Fibroblast of skin of right biceps (primary cell): ENCODE measurements at places on chromosomes 5 and 9.

DNA sequence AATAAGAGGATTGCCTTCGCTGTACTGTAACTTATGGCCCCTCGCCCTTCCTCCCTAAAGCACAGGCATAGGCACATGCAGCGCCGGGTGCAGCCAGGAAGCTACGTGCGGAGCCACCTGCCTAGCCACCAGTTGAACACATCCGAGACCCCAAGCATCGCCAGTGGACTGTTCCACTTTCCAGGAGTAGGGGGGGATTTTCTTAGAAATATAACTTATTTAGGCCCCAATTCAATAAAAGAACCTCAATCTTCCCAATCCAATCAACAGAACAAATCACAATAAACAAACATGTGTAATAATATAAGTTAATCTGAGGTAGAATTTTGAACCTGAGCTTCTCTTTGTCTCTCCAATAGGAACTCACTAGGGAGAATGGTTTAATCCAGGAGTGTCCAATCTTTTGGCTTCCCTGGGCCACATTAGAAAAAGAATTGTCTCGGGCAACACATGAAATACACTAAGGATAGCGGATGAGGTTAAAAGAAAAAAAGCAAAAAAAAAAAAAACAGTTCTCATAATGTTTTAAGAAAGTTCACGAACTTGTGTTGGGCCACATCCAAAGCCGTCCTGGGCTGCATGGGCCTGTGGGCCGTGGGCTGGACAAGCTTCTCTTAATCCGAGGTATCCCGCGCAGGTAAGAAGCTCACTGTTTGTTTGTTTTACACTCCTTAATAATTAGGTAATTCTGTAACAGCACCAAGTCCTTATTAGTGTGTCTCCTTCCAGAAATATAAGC is 22.0 kb upstream of the NIPBL start:
- DNase-seq, result no peak

GRCh38 chr9:134435550-134436378 is 109.5 kb downstream of the RXRA start:
- DNase-seq, result no peak

DNA sequence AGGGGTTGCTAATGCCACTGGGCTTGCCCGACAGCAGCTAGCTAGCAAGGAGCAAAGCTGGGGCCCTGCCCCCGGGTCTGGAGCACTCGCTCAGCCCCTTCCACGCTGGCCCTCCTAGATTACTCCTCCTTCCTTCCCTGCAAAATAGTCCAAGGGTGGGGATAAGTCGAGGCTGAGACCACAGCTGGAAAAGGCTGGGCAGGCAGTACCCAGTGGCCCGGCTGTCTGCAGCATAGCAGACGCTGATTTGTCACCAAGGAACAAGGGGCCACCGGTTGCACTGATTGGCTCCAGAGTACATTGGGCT is 73.9 kb downstream of the ADAMTS2 start:
- DNase-seq, result no peak

DNA sequence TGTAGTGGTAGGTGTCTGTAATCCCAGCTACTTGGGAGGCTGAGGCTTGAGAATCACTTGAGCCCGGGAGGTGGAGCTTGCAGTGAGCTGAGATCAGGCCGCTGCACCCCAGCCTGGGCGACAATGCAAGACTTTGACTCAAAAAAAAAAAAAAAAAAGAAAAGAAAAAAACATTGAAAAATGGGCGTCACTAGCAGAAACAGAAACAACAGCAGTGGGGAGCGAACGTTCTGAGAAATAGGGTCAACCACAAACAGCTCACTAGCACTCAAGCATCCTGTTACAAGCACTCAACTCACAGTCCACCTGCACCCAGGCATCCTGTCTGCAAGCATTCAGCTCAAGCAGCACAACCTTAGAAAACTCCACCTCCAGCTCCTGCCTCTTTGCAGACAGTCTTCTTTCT is 17.2 kb downstream of the TRIM14 start:
- no peak for DNase-seq

- no peak for DNase-seq
Measured at GRCh38 chr9:117926031-117926658, 221.9 kb downstream of the TLR4 start.
